ENCODE measurements at places on chromosomes 3 and 15. TPM values are rescaled to one million over a fixed set of nuclear protein-coding genes. Genes with fewer than 3 reads are reported as not detected.

The PRRT3 gene
- 9.1 TPM for total RNA-seq

The ZNF621 gene
- total RNA-seq: 19.9 TPM

The PLXNB1 gene
- total RNA-seq: 3.5 TPM

The PPM1L gene
- 2.1 TPM for total RNA-seq

The KCNH8 gene
- not detected for total RNA-seq

The NOX5 gene
- not detected for total RNA-seq

The TNFAIP8L3 gene
- total RNA-seq: not detected

The DET1 gene
- 4.2 TPM for total RNA-seq

The FGF12 gene
- not detected for total RNA-seq

The APOD gene
- 4.2 TPM for total RNA-seq

The RTP1 gene
- not detected for total RNA-seq

The THAP10 gene
- 0.39 TPM for total RNA-seq

The LINGO1 gene
- not detected for total RNA-seq

The ADAMTS9 gene
- not detected for total RNA-seq

The ESYT3 gene
- total RNA-seq: 0.09 TPM

The MAP4 gene
- 97.5 TPM for total RNA-seq

The NUDT16 gene
- total RNA-seq: 6.7 TPM

The ISLR gene
- not detected for total RNA-seq

The CCDC80 gene
- not detected for total RNA-seq

The CRABP1 gene
- total RNA-seq: not detected

The ADAMTS17 gene
- 0.37 TPM for total RNA-seq

The FHIT gene
- 12.2 TPM for total RNA-seq

The CNTN4 gene
- total RNA-seq: not detected

The SH2D7 gene
- total RNA-seq: not detected

The RBP2 gene
- not detected for total RNA-seq

The DTX3L gene
- 26.0 TPM for total RNA-seq

The SERINC4 gene
- 0.17 TPM for total RNA-seq

The ARHGEF26 gene
- total RNA-seq: 0.17 TPM

The CFAP91 gene
- 1.6 TPM for total RNA-seq

The CFAP92 gene
- total RNA-seq: not detected

Data from activated T-helper 17 cell treated with anti-CD3 and anti-CD28 coated beads, Interleukin-2, amount 50 U/mL, for 72 hours (primary cell).